ENCODE measurements at places on chromosomes 5 and 9.
A peak's percentile ranks its signal among the peaks of the same experiment; 100 is the strongest.

- DNase-seq, result no peak
Observed at GRCh38 chr5:179516221-179516620, 34.1 kb upstream of the RUFY1 start.

DNA sequence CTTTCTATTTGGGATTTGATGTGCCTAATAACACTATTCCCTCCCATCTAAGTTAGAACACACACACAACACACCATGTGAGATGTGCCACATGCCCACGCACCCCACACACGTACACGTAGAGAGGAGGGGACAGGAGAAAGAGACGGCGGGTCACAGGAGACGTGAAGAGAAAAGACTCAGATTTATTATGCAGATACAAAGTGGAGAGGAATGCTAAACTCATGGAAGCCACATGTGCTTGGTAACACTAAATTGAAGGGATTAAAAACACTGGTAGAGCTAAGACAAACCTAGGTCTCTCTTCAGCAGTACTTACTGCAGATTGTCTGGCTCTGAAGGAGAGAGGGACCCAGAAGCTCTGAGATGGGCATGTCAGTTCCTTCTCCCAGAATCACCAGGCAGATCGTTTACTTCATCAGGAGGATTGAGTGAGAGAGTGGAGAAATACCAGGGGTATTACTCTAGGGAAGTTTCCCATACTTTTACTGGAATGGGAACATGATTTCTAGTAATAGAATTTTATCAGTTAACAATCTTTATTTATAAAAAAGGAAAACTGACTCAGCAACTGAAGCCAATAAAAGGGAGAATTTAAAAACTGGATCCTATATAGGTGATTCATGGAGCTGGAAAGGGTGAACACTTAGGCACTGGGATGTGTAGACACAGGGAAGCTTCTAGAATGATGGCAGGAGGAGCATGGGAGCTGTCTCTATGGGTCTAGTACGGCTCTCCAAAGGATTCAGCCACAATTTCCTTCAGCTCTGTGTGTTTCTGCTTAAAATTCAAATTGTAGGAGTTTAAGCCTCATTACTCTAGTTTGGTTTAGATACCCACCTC is 139.4 kb downstream of the MACIR start:
- no peak for DNase-seq

GRCh38 chr5:54845567-54845941 is 139.8 kb downstream of the ESM1 start:
- DNase-seq, result no peak

GRCh38 chr9:4269872-4270271 is 30.0 kb downstream of the GLIS3 start:
- no peak for DNase-seq

DNA sequence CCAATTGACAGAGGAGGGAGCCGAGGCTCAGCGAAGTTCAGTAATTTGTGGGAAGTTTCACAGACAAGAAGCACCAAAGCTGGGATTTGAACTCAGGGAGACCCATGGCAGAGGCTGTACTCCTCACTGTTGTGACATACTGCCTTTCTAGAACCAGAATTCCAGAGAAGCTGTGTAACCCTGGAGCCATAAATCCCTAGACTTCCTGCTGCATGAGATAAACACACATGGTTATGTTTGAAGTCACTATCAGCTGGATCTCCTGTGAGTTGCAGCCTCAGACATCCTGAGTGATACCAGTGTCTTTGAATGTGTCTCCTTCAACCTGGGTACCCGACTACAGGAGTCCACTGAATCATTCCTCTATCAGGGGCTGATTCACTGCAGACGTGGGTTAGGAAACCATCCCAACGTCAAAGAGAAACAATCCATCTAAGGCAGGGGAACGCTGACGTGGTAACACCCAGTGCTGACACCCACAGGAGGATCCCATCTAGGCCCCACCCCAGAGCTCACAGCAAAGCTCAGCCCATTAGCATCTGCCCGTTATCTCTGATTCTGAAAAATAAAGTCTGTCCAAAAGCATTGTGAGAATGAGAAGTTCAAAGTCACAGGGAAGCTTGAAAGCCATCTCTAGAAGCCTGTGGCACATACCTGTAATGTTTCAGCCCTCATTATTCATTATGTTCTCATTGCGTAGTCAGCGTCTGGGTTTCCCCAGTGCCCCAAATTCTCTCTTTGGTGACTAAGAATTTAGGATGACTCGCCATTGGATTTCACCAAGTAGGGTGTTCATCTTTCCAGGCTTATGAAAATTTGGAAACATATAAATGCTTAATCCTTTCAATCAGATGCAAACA is 36.3 kb upstream of the BASP1 start:
- DNase-seq, result no peak

- peak; percentile 80 for DNase-seq
Observed at GRCh38 chr5:173781816-173782670, 106.1 kb upstream of the CPEB4 start.

DNA sequence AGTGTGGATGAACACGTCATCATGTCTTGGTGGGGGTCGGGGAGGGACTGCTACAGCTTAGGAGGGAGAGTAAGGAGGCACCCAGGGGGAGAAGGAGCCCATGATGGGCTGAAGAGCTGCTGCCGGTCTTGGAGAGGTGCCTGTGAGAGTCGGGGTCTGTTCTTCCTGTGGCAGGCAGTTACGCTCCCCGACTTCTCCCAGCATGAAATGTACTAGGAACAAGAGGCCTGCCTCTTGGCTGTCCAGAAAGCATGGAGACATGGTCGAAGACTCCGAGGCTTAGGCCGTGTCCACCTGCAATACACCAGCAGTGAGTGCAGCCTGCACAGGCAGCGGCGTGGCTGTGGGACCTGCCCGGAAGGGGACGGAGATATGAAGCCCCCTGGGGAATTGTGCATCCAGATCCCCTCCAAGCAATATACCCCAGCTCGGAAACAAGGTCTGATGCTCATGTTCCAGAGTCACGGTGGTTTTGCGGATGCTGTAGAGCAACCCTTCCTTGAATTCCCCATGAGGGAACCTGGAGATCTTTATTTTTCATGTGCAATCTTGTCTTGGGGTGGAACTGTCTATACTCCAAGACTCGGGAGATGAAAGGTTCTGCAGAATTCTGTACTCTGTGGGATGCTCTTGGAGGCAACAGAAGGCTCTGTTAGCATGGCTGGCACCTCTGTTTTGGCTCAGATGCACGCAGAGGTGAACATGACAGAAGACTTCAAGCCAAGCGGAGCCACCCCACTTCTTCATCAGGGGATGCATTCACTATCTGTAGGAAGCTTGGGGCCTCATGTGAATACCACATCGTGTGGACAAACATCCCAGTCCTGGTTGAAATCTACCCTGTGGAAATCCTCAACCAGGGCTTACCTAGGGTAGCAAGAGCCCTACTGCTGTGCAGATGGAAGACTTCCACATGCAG is 374.9 kb upstream of the IRX4 start:
- DNase-seq, result no peak

DNA sequence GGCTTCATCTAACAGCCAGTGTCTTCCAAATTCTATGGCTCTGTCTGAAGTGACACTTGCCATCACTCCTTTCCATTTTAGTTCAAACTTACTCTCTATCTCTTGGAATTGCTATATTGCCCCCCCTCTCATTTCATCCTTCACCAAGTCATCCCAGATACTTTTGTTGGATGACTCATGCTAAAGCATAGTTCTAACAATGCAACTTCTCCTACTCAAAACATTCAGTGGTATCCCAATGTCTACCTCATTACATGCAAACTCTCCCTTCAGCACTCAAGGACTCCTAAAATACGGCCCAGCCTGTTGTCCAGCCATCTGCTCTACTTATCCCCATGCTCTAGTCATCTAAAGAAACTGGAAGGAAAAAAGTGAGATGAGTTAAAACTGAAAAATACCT is 171.6 kb downstream of the RASEF start:
- DNase-seq, result no peak

- no peak for DNase-seq
Observed at GRCh38 chr9:128899566-128900322, 17.8 kb downstream of the LRRC8A start.

GRCh38 chr5:3912790-3913189 is 317.2 kb downstream of the IRX1 start:
- no peak for DNase-seq

DNA sequence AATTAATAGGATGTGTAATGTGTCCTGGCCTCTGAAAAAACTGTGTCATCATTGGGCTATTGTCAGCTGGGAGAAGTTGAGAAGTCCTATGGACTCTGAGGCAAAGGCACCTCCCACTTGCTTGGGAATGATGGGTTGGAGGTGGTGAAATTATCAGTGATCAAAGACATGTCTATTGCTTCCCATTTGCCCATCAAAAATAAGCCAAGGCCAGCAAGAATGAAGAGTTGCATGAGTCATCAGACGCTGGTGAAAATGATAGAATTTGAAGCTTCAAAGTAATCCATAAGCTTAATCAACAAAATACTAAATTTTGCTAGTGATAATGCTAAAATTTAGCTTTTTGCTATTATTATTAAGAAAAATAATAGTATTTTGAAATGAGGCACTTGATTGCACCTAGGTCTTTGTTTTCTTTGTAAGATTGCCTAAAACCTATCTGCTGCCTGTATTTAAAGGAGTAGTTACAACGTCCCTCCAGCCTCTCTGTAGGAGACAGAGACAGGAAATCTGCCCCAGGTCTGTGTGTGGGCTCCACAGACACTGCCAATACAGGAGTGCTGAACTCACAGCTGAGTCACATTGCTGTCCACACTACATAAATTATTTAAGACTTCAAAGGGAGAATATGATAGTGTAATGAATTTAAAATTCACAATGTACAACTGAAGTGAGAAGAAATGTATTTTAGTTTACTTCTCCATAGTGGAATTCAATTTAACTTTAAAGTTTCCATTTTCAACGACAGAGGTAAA is 48.4 kb upstream of the APC start:
- no peak for DNase-seq

- no peak for DNase-seq
Observed at GRCh38 chr5:81830596-81830995, 79.7 kb upstream of the SSBP2 start.

DNA sequence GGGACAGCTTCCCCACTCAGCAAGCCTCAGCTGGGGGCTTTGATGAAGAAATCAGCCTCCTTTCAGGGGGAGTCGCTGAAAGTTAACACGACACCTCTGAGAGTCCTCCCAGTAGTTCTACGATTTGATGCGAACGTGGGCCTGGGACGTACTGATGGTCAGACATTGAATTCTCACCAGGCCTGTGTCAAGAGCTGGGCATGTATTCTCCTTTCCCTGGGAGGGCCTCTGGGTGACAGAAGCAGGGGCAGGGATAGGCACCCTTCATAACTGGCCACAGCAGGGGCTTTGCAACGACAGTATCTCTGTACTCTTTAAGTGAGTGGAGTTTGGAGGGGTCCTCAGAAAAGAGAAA is 15.6 kb upstream of the COL5A1 start:
- DNase-seq, result no peak

GRCh38 chr5:181037365-181037861 is 2.7 kb upstream of the BTNL9 start:
- no peak for DNase-seq

DNA sequence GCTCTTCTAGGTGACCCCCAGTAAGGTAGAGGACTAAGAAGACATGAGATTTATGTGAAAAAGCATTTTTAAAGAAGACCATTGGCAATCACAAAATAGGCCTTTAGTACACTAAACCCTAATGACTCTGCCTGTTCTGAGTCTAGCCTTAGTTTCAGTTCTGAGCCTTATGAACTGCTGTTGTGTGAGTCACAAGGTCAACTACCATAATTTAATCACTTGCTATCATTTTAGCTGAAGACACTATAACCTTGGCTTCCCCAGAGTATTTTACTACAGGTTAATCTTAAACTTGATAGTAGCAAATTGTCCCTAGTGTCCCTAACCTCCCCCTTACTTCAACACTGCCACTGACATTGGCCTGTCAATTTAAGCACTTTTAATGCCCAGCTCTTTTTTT is 34.4 kb downstream of the APC start:
- DNase-seq, result no peak

- no peak for DNase-seq
Observed at GRCh38 chr9:125911861-125912644, 164.9 kb downstream of the PBX3 start.

DNA sequence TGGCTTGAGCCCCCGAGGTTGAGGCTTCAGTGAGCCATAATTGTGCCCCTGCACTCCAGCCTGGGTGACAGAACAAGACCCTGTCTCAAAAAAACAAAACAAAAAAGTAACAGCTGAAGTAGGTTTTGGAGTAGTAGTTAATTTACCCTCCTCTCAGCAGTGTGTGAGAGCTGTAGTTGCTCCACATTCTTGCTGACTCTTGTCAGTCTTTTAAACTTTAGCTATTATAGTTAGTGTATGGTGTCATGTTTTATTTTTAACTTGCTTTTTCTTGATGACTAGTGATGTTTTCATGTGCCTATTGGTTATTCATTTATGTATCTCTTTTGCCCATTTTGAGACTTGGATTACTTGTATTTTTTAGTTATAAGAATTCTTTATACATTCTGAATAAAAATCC is 52.9 kb upstream of the DHFR start:
- DNase-seq, result no peak

DNA sequence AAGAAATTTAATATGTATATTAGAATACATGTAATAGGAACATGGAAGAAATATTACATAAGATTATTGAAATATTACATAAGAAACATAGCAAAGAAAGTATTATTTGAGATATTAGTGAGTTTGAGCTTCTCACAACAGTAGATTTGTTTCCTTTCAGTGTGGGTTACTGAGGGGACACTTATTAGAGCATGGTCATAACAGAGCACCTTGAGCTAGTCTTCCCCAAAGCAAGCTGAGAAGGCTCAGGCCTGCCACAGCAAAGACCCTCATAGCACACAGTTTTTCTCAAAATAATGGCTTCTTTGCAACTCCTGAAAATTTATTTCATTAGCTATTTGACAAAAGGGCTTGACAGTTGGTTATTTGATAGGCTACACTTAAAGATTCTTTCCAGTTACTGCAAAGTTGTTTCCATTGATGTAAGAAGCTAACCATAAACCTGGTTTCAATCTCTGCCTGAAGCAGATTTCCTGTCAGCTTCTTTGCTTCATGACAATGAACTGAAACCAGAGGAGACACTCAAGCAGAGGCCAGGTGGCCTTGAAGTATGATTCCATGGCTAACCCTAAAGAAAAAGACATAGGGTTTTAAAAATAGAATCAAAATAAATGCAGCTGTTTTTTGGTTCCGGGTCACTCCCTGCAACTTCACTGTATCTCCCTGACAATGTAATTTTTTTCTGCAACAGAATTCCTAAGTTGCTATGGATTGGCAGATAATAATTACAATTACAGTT is 68.6 kb downstream of the ERMP1 start:
- no peak for DNase-seq

GRCh38 chr5:115544436-115545350 is at the start of gene FEM1C:
FEM1C (minus strand) TSS chr5:115544775; CDS start chr5:115543493, 1,282 bp downstream.
- peak; percentile 89 for DNase-seq

DNA sequence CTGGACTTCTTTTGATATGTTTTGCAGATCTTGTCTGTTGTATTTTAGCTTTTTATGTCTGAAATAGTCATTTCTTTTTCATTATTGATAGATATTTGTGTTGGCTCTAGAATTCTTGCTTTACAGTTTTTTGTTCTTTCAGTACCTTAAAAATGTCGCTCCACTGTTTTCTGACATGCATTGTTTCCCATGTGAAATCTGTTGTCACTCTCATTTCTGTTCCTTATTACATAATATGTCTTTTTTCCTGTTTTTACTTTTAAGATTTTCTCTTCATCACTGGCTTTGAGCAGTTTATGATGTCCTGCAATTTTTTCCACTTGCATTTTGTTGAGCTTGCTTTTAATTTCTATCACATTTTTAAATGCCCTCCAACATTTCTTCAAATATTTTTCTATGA is 270.4 kb upstream of the TARS1 start:
- DNase-seq, result no peak

Measured in HL-60 (cell line).